ENCODE measurements at places on chromosomes 4 and X.

DNA sequence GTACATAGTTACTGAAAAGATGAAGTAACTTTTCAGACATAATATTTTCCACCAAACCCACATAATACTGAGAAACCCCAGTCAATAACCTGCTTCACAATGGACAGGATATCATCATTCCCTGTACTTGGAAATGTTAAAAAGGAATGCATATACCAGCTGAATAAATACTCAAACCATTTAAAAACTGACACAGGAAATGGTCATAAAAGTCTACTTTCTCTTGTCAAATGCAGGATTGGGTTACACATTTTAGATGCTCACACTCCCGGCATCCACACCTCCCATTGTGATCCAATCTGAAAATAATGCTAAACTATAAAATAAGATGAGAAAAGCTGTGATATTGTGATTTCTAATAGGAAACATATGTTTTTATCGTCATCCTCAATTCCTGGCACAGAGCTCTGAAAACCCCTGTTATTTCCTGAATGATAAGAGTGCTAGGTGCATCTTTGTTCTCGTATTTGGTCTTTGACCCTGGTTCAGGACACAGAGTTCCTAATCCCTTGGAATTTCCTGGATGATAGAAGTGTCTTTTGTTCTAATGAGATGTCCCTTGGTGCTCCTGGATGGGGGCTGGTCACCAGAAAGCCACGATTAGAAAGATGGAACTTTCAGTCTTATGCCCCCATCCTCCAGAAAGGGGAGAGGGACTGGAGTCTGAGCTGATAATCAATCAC, 821.3 kb downstream of the TRIML1 start:
- no peak for DNase-seq

DNA sequence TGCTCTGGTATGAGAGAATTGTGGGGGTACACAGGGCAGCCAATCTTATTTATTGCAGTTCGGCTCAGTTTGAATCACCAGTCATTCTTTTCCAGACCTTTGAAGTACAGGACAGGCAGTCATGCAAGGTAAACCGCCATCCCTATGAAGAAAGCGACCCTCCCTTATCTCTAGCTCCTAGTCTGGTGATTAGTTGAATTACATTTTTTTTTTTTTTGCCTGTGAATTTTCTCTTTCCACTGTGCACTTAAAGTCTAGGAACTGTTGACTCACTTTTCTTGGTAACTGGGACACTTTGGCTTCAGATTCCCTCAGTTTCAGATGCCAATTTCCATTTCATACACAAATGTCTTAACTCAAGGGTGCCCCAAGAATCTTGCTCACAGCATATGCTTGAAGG, 82.4 kb upstream of the FAM9C start:
- DNase-seq: no peak

DNA sequence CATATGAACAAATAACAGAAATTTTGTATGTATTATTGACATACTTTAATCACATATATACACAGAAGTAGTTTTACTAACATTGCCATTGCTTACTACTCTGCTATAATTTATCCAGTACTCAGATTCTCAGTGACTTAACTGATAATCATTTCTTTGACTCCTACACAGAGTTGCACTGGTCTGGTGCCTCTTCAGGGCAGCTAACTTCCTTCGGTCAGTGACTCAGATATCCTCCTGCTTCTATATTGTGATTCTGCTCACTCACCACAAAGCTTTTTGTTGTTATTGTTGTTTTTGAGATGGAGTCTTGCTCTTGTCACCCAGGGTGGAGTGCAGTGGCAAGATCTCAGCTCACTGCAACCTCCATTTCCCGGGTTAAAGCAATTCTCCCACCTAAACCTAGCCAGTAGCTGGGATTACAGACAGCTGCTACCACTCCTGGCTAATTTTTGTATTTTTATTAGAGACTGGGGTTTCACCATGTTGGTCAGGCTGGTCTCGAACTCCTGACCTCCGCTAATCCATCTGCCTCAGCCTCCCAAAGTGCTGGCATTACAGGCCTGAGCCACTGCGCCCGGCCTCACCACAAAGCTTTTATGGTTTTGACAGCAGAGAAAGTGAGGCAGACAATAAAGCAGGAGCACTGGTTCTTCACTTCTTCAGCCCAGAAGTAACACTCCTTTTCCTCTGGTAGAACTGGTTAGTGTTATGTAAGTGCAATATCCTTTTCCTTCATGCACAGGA, 499.3 kb downstream of the EPHA5 start:
- DNase-seq: no peak

GRCh38 chr4:14646831-14647230, 355.4 kb upstream of the CPEB2 start:
- no peak for DNase-seq

DNA sequence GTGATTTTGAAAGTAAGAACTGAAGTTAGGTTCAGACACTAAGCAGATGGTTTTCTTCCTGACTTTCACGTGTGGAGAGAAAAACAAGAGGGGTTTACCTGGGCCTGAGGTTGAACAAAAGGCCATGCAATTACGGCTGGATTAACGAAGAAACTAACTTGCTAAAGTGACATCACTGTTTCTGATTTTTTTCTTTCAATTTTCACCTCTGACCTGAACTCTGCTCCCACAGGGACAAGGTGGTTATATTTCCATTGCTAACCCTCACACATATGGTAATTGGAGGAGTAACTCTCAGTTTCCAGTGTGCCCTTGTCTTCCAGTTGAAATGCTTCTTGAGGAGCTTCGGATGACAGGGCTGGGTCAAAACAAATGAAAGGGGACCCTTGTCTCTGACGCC, 38.0 kb downstream of the MSN start:
- no peak for DNase-seq

DNA sequence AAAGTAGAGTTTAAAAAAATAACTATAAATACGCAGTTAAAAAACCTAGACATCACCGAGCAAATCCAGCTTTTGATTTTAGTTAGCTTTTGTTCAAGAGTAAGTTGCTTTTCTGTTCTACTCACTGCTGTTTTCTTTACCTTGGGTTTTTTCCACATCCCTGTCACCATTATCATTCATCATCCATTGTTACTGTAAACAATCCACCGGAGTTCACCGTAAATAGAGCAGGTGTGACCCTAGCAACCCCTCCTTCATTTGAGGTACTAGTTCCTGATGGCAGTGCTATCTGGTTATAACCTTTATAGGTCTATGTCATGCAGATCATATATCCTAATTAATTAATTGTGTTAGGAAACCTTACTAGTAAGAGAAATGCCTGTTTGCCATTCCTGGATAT, 43.0 kb upstream of the TEX13D start:
- DNase-seq: no peak

- no peak for DNase-seq
Measured at GRCh38 chr4:88230461-88230891, 53.9 kb downstream of the PPM1K start.

DNA sequence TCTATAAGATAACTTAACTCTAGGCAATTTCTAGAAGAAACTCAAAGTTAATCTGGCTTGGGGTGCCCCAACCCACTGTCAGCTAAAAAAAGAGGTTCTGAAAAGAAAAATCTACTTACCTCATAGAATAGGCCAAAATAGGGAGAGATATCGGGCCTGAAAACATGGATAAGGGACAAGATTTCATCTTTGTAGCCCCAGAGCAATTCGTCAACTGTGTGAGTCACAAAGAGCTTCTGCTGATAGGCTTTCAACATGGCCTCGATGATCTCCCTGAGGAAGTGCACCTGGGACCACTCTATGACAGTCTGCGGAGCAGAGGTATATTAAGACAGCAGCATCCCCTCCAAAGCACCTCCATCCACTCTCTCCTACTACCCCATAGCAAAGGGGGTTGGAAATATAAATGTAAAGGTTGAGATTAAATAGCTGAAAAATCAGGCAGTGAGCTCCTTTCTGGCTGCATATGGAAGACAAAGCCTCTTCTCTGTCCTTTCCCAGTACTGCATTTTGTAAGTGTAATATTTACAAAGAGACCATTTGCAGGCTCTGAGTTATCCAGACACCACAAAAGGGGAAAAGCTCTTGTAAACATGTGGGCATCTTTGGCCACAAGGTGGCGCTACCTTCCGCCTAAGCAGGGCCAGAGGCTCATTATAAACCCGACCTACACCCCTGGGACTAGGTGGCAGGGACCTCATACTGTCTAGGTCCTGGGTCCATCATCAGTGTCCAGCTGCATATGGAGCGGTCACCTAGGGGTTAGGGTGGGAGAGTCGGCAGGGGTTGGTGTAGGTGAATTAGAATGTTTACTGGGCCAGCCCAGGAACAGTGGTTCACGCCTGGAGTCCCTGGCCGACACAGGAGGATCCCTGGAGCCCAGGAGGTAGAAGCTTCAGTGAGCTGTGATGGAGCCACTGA, 31.5 kb upstream of the NUP54 start:
- peak; percentile 20 for DNase-seq

DNA sequence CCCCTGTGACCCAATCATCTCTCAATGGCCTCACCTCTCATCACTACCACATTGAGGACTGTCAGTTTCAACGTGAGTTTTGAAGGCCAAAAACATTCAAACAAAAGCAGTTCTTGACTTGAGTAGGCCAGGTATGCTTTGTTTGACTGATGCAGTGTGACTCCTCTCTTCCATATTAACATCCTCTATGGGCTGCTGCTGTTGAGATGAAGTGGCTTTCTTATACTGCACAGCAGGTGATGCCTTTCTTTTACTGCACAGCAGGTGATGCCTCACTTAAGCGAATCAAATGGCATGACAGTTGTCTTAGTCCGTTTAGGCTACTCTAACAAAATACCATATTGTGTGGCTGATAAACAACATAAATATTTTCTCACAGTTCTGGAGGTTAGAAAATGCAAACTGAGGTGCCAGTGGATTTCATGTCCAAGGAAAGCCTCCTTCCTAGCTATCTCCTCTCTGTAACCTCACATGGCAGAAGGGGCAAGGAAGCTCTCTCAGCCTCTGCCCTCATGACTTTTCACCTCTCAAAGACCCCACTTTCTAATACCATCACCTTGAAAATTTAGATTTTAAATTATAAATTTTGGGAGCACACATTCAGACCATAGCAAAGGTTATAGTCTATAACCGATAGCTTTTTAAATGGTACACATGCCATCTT, 2267.9 kb upstream of the AGA start:
- no peak for DNase-seq

- no peak for DNase-seq
Measured at GRCh38 chr4:37599092-37599790, 86.9 kb downstream of the RELL1 start.

DNA sequence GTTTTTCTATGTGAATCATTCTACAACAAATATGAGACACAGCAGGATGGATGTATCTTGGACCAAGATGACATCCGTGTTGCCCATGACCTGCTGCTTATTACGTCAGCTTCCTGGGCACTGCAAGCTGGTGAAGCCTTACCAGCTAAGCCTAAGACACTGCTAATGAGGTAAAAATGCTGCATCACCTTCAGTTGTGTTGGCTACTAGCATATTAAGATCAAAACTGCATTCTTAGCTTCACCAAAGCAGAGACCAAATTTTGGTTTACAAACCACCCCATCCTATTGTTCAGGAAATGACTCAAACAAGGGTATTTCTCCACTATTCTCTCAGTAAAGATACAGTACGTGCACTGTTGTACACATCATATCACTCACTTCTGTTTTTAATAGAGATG, 50.3 kb downstream of the MAML3 start:
- DNase-seq: no peak

GRCh38 chr4:6525474-6525873, 49.5 kb upstream of the MAN2B2 start:
- no peak for DNase-seq

GRCh38 chr4:18536428-18536827, 514.9 kb upstream of the LCORL start:
- no peak for DNase-seq

GRCh38 chr4:125994024-125994423, 679.3 kb downstream of the FAT4 start:
- no peak for DNase-seq

DNA sequence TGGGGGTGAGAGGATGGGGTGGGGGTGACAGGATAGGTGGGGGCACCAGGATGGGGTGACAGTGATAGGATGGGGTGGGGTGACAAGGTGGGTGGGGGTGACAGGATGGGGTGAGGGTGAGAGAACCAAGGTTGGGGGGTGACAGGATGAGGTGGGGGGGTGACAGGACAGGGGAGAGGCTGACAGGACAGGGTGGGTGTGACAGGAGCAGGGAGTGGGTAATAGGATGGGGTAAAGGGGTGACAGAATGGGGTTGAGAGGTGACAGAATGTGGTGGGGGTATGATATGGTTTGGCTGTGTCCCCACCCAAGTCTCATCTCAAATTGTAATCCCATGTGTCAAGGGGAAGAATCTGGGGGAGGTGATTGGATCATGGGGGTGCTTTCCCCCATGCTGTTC, 26.0 kb downstream of the RNF212 start:
- DNase-seq: no peak

DNA sequence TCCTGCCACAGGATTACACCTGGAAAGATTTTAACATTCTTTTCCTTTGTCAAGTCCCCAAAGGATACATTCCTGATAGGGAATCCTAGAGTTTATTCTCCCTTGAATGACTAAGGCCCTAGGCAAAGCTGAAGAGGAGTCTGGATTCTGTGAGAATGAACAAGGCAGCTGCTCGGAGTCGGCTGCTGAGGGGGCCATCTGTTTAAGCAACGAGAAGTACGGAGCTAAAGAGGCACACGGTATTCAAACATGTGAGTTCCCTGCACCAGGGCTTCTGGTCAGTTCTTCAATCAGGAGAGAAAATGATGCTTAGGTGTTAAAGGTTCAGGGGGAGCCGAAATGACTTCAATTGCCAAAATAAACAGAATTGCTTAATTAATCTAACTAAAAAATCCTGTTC, 97.6 kb downstream of the MGST2 start:
- DNase-seq: no peak

DNA sequence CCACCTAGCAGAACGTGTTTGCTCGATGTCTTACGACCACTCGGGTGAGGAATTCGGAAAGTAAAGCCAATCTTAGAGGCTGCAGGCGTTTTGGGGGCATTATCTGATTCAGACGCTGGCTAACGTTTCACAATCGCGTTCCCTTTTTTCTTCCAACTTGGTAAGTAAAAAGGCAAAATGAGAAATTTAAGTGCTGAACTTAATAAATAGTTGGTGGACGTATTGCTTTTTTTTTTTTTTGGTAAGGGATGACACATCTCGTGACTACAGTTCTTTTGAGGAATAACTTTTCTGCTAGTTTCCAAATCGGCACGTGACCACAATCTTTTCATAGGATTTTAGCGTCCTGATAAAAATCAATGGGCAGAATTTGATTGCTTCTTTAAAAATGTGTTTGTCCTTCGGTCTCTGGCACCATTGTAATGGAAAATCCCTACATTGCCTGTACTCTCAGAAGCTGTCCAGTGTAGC, 848 bp downstream of the RAB9A start:
- DNase-seq: no peak

DNA sequence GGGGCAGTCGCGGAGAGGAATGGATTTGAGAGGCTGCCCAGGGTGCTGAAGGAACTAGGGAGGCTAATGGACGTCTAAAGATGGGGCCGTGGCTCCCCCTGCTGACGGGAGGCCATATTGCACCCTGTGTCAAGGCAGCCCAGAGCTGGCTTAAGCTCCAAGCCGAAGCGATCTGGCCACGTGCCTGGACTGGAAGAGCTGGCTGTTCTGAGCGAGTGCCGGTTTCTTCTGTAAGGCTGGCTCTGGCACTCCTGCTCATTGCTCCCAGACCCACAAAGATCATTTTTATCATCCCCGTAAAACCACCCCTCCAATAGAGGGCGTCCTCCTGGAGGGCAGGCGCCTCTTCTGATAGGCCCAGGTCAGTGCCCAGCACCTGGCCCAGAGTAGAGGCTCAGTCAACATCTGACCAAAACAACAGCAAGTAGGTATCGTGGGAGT, 5.6 kb downstream of the PNCK start:
- no peak for DNase-seq

Measured in esophagus squamous epithelium (tissue), 5 donors.